ENCODE measurements at places on chromosomes 5 and 9.
A peak's percentile ranks its signal among the peaks of the same experiment; 100 is the strongest.

DNA sequence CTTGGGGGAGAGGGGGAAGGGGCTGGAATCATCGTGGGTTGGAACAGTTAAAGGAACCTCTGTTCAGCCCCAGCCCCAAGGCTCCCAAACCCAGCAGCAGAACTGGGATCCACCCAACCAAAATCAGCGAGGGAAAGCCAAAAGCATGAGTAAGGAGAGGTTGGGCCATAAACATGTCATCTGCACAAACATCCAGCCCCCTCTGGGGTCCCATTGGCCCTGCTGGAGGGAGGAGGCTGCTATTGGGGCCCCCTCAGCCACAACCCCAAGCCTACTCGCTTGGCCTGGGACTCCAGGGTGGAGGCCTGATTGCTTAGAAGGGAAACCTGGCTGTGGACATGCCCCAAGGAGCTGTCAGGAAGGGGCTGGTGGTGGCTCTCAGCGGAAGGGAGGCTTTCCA lies 154.9 kb downstream of the FGF18 start:
- DNase-seq = no peak

DNA sequence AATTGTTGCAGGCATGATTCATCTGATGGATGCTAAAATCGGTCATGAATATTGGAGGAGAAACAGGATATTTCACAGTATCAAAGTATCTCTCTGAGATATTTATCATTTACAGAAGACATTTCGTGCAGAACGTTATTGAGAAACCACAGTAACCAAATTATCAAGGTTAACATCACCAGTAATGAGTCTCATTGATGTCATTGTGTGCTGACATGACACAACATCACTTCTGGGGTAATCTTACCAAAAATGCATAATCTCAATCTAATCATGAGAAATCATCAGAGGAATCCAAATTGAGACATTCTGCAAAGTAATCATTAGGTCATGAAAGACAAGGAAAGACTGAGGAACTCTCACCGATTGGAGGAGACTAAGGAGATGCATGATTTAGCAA lies 42.7 kb downstream of the C5orf22 start:
- DNase-seq = no peak

DNA sequence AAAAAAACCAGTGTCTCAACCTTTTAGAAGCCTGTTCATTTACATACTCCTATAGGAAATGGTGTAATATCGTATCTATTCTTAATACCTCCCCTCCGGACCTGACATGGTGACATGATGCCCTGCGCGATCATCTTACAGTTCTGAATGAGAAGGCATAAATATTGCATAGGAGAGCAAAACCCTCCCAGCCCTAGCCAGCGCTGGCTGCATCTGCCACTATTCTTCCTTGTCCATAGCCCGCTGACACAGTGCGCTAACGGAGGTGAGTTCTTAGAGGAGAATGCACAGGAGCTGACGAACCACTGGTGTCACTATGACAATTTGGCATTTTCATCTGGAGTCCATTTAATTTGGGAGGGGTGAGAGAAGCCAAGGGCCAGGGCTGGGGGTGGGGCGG lies 290.1 kb downstream of the EFNA5 start:
- peak; percentile 45 for DNase-seq

- no peak for DNase-seq
Observed at GRCh38 chr5:119290161-119290569, 65.7 kb upstream of the TNFAIP8 start.

- DNase-seq = no peak
Observed at GRCh38 chr5:172407241-172407691, 47.1 kb downstream of the SH3PXD2B start.

DNA sequence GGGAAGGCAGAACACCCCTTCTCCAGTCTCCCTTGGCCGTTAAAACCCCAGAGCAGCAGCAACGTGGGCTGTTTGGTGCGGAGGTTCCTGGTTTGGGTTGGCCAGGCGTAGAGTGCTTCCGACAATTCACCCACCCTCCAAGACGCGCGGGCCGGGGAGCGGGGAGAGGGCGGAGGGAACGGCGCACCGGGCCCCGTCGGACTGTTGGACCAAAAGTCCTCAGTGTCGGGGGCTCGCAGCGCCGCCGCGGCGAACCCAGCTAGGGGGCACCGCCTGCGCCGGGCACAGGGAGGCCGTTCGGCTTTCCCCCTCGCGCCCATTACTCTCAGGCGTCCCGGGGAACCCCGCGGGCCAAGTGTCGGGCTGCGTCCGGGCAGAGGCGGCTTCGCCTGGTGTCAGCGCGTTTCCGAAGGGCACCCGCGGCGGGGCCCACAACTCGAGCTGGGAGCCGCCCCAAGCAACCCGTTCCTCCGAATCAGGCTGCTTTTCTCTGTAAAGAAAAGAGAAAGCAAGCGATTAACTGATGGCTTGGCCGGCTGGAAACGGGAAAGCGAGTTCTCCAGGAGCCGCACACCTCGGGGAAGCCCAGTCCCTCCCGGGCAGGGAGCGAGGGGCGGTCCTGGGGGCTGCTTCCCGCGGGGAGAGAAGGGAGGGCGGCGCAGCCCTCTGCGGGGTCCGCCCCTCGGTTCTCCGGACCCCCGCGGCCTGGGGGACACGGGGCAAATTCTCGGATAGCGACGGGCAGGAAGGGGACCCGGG lies 145.5 kb downstream of the ERCC6L2 start:
- no peak for DNase-seq

- no peak for DNase-seq
Observed at GRCh38 chr5:665541-665955, 27.6 kb downstream of the TPPP start.

DNA sequence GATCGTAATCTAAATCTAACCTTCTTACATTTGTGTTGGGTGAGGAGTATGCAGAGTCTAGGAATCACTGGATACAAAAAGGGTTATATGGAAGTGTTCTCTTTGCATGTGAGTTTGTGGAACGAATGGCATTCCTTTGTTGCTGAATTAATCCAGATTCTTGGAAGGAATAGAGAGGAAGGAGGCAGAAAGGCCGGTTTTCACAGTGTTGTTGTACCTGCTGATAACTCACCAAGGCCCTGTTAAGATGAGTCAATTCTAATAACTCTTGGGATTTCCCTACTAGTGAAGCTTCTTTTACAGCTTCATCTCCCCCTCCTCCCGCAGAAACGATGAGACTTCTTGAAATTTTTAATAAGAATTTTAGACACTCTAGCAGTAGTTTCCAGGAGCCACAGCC lies 84.0 kb downstream of the ZSWIM6 start:
- DNase-seq = no peak

GRCh38 chr9:87375397-87376073 lies 122.1 kb upstream of the DAPK1 start:
- DNase-seq = no peak

DNA sequence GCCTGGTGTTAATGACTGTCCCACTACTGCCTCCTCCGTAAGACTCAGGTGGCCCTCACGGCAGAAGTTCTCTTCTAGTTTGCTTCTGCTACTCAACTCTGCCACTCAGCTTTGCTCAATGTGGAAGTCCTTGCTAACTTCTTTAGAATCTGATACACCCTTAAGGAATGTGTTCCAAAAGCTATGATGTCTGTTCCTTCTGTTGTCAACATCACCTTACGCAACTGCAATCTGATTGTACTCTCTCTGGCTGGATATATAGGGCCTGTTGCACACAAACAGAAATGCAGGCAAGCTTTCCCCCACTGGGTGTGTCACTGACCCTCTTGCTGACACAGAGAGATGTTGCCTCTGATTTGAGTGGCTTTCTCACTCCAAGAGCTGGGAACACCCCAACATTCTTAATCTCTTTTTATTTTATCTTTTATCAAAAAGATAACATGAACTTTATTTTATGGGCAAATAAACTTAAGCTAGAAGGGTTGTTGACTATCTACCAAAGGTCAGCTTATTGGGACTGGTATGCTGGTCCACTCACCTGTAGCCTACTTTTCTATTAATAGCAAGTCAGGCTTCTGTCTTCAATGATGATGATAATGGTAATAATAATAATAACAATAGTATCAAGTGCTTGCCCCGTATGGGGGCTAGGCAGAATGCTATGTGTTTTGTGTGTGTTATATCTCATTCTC lies 25.2 kb downstream of the TMEM252 start:
- DNase-seq = no peak

DNA sequence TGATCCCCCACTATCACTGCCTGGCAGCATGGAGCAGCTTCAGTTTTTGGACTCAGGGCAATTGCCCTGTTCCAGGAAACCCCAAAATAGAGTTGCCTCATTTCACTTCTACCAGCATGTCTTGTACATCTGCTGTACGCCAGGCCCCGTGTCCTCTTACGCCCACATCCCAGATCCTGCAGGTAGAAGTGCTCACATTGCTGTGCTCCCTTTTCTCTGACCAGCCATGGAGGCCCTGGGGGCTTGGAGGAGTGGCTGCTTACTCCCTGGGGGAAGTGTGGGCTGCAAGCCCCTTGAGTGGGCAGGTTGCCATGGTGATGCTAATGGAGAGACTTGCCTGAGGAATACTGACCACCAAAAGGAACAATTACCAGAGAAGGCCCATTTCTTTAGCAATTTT lies 55.6 kb upstream of the KCNIP1 start:
- DNase-seq = no peak

- no peak for DNase-seq
Observed at GRCh38 chr9:114081441-114082016, 3.4 kb upstream of the AMBP start.

GRCh38 chr9:84697509-84698114 lies 28.1 kb downstream of the NTRK2 start:
- DNase-seq = no peak

- DNase-seq = no peak
Observed at GRCh38 chr5:40842351-40842750, 1.2 kb downstream of the CARD6 start.

DNA sequence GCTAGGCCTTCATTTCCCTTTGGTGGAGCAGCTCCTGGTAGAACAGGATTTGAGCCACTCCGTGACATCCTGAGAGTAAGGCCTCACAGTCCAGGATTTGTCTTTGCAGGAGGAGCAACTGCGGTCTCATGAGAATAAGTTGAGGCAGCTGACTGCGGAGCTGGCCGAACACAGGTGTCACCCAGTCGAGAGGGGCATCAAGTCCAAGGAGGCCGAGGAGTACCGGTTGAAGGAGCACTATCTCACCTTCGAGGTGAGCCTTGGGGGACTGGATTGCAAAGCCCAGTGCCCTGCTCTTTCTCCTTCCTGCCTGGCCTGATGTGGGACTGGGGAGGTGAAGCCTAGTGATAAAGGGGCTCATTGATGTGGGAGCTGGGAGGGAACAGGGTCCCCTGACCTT lies 44.3 kb downstream of the PSD2 start:
- DNase-seq = no peak

DNA sequence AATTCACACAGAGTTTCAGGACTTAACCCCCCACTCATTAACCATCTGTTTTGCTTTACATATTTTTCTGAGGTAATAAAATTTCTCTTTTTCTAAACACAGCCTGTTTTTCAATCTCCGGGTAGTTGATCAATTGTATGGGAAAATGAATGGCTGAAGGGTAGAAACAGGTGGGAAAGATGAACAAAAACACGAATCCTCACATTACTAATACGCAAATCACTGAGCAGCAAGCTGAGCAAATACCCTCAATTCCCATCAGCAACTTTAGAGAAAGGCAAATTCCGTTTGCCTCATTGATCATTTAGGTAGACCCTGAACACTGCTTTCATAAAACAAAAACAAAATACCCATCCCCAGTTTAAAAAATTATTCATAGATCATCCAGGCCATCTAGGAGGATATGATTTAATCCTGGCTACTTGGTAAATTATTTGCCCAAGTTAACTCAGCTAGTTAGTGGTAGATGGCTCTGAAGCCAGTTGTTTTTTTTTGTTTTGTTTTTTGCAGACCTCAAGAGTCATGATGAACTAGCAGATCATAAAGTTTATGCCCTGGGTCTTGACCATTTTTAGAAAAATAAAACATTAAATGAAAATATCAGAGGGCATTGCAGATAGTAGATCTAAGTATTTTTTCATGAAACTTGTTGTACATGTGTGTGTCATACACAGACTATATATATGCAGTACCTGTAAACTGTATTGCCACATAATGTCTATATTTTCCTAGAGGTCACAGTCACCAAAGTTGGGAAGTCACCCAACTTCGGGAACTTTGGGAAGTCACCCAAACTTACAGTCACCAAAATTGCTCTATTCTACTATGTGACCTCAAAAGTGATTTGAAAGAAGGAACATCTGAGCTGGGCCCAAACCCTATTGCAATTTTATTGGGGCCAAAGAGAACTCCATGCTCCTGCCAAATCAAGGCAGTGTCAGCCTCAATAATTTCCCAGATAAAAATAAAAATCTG lies 1.6 kb upstream of the CD274 start:
- no peak for DNase-seq

- DNase-seq = no peak
Observed at GRCh38 chr5:174073122-174073660, 27.7 kb downstream of the NSG2 start.

DNA sequence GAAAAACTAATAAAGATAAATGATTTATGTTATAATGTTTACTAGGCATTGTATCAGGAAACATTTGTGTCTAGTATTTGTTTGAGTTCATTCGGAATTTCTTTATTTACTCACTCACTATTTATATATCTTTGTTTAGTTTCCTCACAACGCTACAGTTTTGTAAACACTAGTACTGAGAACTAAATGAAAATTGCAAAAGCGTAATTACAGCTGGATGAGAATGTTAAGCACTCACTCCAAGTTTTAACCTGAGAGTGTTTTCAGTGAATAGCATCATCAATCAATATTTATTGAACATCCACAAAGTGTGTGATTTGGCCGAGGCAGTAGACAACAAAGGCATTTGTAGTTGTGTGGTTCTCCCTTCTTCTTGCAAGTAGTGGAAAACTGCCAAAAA lies 969.6 kb upstream of the DMAC1 start:
- DNase-seq = no peak

GRCh38 chr5:138975098-138975847 lies 100.1 kb upstream of the LRRTM2 start:
- no peak for DNase-seq

DNA sequence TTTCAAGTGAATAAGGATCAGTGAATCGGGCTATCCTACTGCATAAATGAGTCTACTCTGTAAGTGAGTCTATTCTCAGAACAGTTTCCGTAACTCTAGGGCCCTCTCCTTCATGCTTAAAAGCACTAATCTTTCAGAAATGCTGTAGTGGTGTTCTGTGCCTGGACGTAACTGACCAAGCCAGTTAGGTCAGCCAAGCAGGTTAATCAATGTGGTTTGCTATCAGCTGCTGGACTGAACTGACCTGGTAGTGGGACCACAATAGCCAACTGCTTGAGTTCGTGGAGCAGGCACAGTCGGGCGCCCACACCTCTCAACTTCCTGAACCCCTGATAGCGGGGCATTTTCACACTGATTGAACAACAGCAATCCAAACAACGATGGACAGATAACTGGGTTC lies 6.8 kb downstream of the SLC1A3 start:
- DNase-seq = no peak
